HEK293T (cell line): ENCODE measurements at places on chromosomes 4 and X.

- peak; percentile 91 for DNase-seq
These were observed 20.4 kb downstream of the SLC25A53 start for GRCh38 chrX:104136241-104137019.

GRCh38 chrX:24305905-24306304 lies 8.0 kb downstream of the SUPT20HL2 start:
- no peak for DNase-seq

GRCh38 chr4:61201961-61202637 lies 2.0 kb downstream of the ADGRL3 start:
- DNase-seq, result peak; percentile 22

DNA sequence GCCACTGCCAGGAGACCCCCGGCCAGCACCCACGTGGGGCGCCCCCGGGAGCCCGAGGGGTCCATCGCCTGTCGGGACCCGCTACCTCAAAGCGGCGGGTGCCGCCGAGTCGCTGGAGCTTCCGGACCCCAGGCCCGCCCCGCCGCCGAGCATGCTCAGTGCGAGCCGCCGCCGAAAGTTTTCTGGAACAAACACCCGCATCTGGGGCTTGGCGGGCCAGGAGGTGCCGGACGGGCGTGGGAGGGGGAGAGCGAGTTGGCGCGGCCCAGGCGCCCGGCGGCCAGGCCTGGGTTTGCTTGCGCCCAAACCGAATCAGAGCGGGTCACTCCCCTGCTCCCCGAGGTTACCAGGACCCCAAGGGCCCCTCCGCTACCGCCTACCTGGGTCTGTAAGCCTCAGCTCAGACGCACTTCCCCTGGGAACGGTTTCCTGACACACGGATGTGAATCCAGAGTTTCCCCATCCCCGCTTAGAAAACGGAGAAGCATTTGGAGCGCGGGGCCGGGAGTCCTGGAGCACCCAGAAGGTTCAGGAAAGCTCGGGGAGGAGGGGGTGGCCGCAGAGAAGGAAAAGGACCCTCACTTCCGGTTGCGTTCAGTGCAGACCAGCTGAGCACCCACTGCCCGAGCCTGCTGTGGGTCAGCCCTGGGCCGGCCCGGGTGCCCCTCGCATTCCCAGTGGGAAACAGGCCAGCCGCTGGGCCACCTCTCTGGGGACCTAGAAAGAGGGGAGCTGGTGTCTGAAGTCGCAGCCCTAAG lies at the start of gene EVC2:
Gene EVC2, minus strand, starts transcription at position 111 of the 758 bp plus-strand sequence. Its CDS starts 46 bp downstream, at position 65.
- DNase-seq, result no peak

DNA sequence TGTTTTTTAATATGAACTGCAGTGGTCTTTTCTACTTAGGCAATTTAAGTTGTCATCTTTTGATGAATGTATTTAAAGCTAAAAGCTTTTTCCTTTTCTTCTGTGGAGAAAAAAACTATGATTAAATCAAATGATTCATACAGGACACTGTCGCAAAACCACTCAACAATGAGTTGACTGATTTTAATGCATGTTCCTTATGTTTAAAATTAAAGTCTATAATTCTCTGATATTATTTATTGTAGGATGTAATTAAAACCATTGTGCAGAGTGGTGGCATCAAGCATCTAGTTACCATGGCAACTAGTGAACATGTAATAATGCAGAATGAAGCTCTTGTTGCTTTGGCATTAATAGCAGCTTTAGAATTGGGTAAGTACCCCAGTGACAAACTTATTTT lies 172.5 kb downstream of the RAP1GDS1 start:
- no peak for DNase-seq

GRCh38 chr4:143234153-143234552 lies 49.4 kb downstream of the USP38 start:
- DNase-seq, result no peak

- DNase-seq, result no peak
These were observed 307.0 kb upstream of the CPEB2 start for GRCh38 chr4:14695095-14695845.

- DNase-seq, result peak; percentile 16
These were observed 857 bp downstream of the SCML1 start for GRCh38 chrX:17737986-17738713.

- DNase-seq, result no peak
These were observed 59.8 kb downstream of the PTCHD1 start for GRCh38 chrX:23394421-23394820.

DNA sequence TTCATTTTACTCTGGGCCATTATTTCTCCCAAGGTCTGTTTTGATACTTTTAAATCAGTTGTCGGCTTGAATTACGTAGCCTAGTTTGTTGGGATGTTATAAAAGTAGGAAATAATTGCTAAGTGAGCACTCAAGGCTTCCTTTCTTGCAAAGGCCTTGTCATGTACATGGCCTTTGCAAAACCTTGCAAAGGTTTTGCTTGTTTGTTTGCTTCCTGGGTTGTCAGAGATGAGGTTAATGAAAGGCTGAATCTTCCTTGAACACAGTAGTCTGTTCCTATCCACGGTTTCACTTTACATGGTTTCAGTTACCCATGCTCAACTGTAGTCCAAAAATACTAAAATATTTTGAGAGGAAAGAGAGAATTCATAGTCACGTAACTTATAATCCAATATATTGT lies 113.5 kb downstream of the NAA11 start:
- no peak for DNase-seq

GRCh38 chr4:149784018-149784417 lies 31.6 kb downstream of the IQCM start:
- no peak for DNase-seq

DNA sequence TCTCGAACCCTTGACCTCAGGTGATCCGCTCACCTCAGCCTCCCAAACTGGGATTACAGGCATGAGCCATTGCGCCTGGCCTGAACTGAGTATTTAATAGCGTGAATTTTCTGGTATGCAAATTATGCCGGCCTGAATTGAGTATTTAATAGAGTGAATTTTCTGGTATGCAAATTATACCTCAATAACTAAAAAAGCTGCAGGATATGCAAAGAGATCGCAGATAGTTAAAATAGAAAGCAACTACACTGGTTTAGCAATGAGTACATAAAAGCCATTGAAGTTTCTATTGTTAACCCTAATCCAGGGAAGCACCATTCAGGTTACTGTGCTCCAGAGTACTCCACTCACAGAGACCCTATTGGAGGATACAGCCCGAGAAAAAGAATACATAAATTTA lies 22.8 kb downstream of the FBXW7 start:
- no peak for DNase-seq

- no peak for DNase-seq
These were observed 25.2 kb downstream of the REPS2 start for GRCh38 chrX:16971694-16972093.

GRCh38 chr4:40630335-40631021 lies 814 bp upstream of the RBM47 start:
- peak; percentile 15 for DNase-seq

DNA sequence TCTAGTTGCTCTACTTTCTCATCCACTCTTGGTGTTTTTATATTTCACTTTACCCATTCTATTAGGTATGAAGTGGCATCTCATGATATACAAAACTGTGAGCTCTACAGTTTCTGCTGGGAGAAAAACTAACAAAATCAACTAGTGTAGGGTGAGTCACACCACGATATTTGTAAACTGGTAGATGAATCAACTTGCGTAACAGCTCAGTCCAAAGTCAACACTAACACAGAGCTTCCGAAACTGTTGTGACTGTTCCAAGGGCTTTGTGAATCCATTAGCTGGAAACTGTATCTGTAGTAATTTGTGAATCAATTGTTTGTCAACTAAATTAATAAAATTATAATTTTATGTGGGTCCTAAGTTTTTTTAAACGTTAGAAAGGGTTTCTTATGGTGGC lies 119.8 kb upstream of the TSPAN5 start:
- no peak for DNase-seq

GRCh38 chr4:138241281-138242075 lies 671 bp downstream of the SLC7A11 start:
- DNase-seq, result peak; percentile 8

- no peak for DNase-seq
These were observed 271.2 kb upstream of the TENM3 start for GRCh38 chr4:181971973-181972372.

GRCh38 chrX:107718156-107718621 lies 57.4 kb downstream of the TSC22D3 start:
- DNase-seq, result peak; percentile 87

DNA sequence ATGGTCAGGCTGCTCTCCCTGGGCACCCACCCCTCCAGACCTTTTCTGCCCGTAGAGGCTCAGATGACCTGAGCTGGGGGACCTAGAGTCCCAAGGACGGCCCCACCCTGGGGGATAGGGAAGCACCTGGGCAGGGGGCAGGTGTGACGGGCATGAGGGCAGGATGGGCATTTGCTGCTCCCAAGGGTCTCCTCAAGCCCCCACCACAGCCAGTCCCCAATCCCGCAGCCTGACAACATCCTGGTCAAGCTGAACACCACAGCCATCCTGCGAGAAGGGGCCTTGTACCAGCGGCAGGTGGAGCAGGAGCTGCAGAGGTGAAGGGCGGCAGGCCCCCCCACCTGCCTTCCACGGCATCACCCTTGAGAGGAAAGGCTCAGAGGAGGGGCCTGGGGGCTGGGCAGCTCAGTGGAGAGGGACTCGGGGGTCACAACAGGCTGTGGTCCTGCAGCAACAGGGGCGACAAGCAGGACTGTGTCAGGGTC lies 17.8 kb upstream of the RNF4 start:
- no peak for DNase-seq

- DNase-seq, result no peak
These were observed 25.4 kb upstream of the TNIP3 start for GRCh38 chr4:121189326-121190215.

DNA sequence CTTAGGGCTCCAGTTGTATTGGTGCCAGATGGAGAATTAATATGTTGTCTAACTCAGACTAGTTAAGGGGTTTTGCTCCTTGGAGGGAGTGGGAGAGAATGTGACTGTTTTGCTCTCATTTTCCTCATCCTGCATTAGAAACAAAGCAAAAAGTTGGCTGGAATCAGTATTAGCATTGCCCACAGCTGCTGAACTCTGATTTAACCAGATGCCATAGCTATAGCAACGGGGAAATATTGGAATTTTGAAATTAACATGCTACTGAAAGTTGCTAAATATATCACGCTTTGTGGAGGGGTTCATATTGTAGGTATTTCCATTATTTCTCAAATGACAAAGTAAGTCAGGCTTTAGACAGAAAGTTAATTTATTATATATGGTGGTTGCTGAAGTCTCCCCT lies 66.7 kb upstream of the EOLA2 start:
- DNase-seq, result no peak

- no peak for DNase-seq
These were observed 339.1 kb downstream of the PAPSS1 start for GRCh38 chr4:107380836-107381438.
